ENCODE measurements at places on chromosomes 3 and 15.

GRCh38 chr3:127780536-127781400 is 41.5 kb downstream of the MGLL start:
- no peak for DNase-seq

DNA sequence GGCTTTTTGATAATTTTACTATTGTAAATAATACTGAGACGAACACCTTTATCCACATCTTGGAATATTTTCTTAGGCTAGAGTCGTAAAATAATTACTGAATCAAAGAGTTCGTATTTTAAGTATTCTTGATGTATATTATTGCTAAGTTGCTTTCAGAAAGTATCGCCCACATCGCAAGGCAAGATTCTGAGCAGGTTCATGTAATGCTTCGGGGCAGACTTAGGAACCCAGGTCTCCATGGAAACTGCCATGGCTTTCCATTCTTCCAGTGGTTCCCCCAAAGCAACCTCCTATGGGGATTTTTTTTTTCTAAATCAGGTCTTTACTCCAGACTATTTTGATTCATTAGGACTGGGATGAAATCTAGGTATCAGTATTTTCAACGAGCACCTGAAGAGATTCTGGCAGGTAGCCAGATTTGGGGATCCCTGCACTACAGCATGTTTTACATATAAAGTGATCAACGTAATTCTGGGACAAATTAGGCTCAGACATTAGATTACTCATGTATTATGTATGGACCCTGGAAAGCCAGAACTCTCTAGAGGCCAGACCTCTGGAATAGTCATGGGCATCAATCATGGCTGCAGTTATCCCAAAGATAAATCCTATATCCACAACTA is 86.5 kb downstream of the B3GNT5 start:
- no peak for DNase-seq

- DNase-seq, result no peak
Observed at GRCh38 chr3:73072634-73073033, 11.2 kb downstream of the EBLN2 start.

DNA sequence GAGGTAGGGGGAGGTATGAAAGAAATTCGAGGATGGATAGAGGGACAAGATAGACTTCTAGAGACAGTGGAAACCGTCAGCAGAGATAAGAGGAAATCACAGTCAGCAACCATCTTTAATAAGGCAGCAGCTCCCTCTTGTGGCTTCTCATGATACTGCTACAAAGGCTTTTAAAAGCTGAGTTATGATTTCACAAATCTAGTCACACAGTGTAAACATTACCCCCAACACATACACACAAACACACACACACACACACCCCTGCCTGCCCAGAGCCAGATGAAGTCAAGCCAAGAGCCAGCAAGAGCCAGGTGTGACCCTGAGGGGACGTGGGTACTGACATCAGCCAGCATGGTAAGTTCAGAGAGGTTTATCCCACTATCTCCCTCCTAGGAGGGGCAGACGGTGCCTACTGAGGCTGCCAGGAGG is 18.9 kb upstream of the TGM5 start:
- peak; percentile 77 for DNase-seq

DNA sequence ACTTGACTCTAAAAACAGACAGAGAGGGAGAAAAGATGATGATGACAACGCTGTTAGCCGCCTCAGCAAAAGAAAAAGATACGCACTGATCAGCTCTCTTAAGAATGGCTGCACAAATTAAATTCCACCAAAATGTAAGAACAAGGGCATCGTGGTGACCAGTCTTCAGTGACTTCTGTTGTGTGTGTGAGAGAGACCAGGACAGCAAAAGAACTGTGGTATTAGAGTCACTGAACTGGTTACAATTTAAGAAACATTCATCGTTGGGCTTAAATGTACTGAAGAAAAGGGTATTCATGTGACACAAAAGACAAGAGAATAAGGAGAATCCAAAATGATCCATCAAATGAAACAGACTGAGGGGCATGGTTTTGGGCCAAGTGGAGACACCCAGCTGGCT is 86.5 kb downstream of the SUCLG2 start:
- DNase-seq, result no peak

DNA sequence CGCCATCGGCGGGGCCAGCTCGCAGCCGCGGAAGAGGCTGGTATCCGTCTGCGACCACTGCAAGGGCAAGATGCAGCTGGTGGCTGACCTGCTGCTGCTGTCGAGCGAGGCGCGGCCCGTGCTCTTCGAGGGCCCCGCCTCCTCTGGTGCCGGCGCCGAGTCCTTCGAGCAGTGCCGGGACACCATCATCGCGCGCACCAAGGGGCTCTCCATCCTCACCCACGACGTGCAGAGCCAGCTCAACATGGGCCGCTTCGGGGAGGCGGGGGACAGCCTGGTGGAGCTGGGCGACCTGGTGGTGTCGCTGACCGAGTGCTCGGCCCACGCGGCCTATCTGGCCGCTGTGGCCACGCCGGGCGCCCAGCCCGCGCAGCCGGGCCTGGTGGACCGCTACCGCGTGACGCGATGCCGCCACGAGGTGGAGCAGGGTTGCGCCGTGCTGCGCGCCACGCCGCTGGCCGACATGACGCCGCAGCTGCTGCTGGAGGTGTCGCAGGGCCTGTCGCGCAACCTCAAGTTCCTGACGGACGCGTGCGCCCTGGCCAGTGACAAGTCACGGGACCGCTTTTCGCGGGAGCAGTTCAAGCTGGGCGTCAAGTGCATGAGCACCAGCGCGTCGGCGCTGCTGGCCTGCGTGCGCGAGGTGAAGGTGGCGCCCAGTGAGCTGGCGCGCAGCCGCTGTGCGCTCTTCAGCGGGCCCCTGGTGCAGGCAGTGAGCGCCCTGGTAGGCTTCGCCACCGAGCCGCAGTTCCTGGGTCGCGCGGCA is 1.8 kb downstream of the TLNRD1 start:
- DNase-seq, result no peak

DNA sequence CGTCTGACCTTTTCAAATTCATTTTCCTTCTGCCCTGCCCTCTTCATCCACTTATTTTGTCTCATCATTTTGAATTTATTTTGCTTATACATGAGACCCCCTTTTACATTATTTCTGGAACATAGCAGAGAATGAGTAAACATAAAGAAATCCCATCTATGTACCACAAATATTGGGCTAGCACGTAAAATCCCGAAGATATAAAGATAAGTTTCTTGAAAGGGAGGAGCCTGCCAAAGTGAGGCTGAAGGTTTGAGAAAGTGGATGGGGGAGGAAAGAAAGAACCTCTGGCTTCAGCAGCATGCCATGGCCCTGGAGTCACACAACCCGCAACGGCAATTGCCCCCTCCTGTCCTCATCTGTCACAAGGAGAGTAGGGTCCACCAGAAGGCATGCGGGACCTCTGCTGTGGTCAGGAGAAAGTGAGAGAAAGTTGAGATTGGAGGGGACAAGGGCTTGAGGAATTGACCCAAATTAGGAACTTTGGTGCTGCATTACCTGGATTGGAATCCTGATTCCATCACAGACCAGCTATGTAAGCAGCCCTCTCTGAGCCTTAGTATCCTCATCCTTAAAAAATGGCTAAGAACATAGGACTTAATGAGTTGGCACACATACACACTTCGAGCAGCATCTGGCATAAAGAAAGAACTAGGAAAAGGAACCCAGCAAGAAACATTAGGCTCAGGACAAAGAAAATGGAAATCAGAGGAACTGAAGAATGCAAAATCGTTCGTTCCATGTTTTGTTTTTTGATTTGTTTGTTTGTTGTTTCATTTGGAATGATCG is 53.7 kb upstream of the GYG1 start:
- no peak for DNase-seq

GRCh38 chr15:90364251-90364650 is 12.2 kb downstream of the ZNF774 start:
- DNase-seq, result no peak

- DNase-seq, result peak; percentile 38
Observed at GRCh38 chr3:146503461-146504202, 34.3 kb upstream of the PLSCR2 start.

DNA sequence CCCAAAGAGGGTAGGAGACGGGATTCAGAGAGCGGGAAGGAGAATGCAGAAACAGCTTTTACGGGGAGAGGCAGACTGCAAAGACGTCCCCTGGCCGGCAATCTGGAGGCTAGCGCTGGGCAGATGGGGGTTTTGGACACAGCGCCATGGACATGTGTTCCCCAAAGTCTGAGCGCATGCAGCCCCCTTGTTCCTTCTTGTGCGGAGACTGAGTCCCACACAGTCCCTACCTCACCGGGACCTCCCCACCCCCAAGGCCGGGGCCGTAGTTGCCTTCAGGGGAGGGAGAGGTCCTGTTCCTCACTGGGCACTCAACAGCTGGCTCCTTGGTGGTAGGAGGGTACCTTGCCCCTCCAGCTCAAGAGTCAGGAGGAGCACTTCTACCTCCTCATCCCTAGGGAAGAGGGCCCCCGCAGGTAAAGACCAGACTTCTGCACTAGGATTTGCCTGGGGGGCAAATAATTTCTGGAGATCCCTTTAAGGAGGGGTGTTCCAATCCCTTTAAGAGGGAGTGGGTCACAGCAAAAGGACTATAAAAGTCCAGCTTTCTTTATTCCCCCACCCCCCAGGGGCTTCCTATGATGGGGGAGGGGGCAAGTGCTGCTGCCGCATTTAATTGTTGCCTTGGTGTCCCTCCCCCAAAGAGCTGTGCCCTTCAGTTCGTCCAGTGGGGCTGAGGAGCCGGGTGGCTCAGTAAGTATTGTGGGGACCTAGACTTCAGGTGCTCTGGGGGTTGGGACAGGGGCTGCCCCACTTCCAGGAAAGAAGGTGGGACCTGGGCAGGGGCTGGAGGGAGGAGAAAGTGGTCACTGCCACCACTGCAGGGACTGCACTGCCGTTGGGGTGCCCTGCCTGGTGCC is 3.6 kb upstream of the BAHD1 start:
- no peak for DNase-seq

GRCh38 chr3:182331341-182331740 is 462.0 kb upstream of the ATP11B start:
- no peak for DNase-seq

DNA sequence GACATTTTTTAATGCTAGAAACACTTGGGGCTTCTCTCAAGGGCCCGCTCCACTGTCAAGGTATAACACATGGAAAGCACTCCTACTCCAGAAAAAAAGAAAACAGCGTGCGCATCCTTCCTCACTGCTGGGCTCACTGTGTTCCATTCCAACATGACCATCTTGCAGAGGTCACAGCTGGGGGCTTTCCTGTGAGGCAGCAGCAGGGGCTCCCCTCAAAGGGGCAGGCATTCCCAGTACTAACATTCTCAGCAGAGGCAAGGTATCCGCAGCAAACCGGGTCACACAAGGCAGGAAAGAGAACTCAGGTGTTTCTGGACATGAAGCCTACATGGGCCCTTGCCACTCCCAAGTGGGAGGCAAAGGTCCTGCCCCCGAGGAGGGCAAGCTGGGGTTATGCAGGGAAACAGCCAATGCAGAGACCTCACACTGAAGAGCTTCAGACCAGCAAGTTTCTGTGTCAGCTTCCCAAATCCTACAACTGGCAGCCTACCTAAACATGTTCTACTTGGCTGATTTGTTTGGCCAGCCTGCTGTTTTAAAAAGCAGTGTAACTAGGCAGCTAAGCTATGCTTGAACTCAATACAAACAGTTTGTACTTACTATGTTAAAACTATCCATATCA is 6.4 kb downstream of the BDH1 start:
- no peak for DNase-seq

DNA sequence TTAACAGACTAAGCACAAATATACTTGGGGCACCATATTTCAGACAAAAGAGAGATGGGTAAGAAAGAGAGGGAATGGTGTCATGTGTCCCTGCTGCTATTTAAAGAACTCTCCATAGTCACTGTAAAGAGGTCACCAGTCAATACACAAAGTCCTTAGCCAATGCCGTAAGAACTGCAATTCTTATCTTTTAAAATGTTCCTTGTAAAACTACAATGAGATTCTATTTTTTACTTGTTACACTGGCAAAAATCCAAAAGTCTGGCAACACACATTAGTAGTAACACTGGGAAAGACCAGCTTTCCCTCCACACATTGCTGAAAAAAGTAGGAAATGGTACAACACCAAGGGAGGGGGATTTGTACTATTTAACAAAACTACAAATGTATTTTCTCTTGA is 189.4 kb downstream of the TBC1D5 start:
- DNase-seq, result no peak

GRCh38 chr15:84143753-84144314 is 91.7 kb upstream of the GOLGA6L4 start:
- DNase-seq, result no peak

DNA sequence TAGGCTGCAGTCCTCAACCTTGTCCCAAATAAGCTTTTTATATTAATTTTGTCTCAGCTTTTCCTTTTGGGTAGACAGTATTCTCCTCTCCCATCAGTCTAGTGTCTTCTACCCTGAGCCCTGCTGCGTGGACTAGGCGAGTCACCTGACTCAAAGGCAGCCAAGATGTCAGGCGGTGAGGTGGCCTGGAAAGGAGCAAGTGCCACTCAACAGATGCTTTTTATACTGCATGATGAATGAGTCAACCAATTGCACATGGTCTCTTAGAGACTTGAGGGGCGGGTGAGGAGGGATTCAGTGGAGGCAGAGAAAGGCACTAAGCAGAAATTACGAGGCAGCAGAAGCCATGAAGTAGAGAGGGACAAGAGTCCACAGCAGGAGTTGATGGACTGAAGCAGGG is 95.9 kb downstream of the FRMD4B start:
- DNase-seq, result no peak

DNA sequence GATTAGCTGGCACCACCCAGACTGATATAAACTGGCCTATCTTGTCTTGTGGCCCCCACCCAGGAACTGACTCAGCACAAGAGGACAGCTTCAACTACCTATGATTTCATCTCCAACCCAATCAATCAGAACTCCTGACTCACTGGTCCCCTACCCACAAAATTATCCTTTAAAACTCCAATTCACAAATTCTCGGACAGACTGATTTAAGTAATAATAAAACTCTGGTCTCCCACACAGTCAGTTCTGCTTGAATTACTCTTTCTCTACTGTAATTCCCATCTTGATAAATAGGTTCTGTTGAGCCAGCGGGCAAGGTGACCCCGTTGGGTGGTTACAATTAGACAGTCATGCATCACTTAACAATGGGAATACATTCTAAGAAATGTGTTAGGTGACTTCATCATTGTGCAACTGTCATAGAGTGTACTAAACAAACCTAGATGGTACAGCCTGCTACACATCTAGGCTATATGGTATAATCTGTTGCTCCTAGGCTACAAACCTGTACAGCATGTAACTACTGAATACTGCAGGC is 48.1 kb upstream of the MAP4 start:
- DNase-seq, result no peak

DNA sequence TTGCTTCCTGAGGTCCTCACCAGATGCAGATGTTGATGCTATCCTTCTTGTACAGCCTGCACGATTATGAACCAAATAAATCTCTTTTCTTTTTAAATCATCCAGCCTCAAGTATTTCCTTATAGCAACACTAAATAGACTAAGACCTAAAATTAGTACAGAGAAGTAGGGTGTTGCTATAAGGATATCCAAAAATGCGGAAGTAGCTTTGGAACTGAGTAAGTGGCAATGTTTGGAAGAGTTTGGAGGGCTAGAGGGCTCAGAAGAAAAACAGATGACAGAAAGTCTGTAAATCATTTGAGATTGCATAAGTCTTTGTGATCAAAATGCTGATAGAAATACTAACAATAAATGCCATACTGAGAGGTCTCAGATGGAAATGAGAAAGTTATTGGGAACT is 894.9 kb downstream of the DIPK2A start:
- DNase-seq, result no peak
